ENCODE measurements at places on chromosomes 4 and X.

DNA sequence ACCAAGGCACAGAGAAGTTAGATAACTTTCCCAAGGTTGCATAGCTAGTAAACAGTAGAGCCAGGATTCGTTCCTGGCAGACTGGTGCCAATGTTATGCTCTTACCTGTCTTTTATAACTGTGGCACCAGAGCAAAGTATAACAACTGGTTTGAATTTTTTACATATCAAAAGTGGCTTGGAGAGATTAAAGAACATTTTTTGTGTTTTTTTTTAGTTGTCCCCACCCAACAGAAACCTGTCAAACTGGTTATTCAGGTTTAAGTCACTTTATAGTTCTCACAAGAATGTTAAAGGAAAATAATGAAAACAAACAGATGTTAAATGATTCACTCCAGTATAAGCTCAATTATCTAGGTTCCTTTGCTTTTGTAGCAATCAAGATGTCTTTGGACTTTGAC, 15.6 kb upstream of the FAM47E start:
- no peak for DNase-seq

GRCh38 chr4:53592686-53593501, 1.6 kb upstream of the LNX1 start:
- DNase-seq = no peak

DNA sequence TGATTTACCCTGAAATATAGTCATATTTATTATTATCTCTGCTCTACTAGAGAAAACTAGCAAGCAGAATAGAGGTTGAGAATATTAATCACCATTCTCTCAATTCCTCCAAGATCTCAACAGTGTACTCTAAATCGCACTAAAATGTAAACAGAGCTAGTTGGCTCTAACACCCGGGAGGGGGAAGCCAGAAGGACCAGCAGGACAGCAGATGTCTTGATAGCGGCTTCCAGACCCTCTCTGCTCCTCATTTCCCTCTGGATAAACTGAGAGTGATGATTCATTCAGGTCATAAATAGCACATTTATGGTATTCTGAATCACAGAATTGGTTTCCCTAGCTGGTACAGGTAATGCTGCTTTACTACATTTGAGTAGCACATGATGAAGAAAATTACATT, 82.5 kb downstream of the TBC1D9 start:
- DNase-seq = no peak

GRCh38 chrX:114017086-114017485, 566.8 kb upstream of the HTR2C start:
- no peak for DNase-seq

DNA sequence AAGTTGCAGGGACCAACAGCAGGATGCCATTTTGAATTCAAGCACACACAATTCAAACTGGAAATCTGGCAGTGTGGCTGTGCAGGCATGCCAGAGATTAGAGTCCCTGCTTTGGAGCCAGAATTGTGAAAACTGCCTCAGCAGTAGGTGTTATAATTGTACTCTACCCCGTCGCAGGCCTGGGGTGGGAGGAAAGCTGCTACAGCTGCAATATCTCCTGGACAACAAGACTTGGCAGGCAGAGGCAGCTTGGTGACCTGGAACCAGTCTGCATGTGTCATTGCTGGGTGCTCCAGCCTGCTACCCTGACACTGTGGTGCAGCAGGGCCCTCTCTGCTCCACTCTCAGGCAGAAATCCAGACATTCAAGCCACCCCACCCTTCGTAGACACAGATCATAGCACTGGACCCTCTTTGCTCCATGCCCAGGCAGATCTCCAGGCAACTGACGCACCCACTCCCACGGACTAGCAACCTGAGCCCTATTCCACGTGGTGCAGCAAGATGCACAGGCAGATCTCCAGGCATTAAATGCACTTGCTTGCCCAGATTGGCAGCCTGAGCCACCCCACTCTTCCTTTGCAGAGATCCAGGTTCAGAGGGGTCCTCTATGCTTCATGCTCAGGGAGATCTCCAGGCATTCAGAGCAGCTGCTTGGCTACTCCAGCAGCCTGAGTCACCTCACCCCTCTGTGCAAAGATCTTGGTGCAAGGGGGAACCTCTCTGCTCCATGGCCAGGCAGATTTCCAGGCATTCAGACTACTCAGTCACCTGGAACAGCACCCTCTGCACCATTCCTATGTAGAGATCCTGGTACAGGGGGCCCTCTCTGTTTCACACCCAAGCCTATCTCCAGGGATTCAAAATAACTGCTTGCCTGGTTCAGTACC, 140.5 kb downstream of the LRBA start:
- peak; percentile 8 for DNase-seq

All from C1 segment of cervical spinal cord (tissue), 14 donors.